AG04449 (cell line): ENCODE measurements at places on chromosomes 3 and 15.
A peak's percentile ranks its signal among the peaks of the same experiment; 100 is the strongest.

- no peak for DNase-seq
Observed at GRCh38 chr15:76776480-76776879, 128.7 kb downstream of the SCAPER start.

- DNase-seq, result no peak
Observed at GRCh38 chr3:47318916-47319315, 36.2 kb downstream of the KLHL18 start.

GRCh38 chr3:184911570-184911969 is 99.6 kb downstream of the VPS8 start:
- DNase-seq, result no peak

DNA sequence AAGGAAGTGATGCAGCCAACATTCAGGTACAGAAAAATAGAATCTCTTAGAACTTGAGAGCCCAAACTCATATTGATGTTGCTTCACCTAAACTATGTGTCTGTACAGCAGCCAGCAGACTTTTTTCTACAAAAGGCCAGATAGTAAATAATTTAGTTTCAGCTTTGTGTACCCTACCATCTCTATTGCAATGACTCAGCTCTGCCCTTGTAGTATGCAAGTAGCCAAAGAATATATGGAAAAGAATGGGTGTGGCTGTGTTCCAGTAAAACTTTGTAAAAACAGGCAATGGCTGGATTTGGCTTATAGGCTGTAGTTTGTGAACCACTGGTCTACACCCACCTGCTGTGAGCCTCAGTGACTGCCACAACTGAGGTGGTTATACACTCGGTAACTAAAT is 392.5 kb upstream of the RARB start:
- peak; percentile 45 for DNase-seq

DNA sequence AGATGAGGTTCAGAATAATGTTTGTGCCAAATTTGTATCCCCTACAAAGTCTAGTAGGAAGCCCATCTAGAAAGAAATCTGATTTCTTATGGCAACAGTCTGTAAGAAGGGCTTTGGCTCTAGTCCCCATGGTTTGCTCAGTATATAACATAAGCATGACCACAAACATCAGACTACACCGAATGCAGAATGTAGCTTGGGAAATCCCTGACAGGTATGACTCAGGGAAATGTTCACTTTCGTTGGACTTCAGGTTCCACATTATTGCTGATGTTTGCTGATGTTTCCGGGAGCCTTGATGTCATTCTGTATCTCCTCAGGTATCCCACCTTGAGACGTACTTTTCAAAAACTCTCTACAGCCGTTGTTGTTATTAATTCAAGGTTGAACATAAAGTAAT is 304.4 kb upstream of the TGFBR2 start:
- peak; percentile 29 for DNase-seq
